Forelimb muscle (tissue), 1 donor: ENCODE measurements at places on chromosomes 7 and 10.

DNA sequence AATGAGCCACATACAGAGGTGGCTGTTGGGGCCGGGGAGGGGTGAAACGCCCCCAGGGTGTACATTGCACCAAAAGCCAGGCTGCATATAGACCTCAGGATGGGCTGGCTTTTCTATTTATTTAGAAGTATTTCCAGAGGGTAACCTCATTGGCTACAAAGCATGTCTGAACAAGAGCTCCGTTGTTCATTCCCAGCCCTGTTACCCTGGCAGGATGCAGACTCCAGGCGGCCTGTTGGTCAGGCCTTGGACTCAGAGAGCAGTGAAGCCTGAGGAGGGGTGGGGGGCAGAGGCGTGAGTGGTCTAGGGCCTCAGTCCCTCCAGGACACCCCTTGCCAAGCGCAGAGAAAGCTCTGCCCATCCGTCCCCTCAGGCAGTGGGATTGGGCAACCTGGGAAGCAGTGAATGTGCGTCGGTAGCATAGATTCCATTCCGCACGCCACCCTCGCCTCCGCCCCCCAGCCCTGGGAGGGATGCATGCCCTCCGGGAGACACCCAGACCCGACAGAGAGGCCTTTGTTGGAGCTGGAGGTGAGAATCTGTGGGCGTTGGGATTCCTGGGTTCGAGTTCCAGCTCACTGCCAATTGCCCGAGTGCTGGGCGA, 41.9 kb downstream of the TCF7L2 start:
- DNase-seq: no peak

DNA sequence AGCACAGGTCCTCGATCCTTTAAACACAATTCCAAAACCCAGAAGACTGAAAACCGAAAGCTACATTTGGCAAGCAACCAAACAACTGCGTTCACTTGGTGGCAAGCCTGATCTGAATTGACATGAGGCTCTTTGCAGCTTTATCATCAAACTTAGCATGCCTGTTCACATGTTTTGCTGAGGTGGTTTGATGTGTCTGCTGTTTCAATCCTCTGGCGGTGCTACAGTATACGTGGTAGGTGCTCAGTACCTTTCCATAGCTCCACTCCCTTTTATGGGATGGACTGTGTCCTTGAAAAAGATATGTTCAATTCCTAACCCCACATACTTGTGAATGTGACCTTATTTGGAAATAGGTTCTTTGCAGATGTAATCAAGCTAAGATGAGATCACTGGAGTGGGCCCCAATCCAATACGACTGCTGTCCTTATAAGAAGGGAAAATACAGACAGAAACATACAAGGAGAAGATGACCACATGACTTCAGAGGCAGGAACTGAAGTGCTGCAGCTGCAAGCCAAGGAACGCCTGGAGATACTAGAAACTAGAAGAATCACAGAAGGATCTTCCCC, 33.4 kb downstream of the CCDC6 start:
- peak; percentile 31 for DNase-seq

- no peak for DNase-seq
Observed at GRCh38 chr10:114045136-114046086, 1.7 kb downstream of the ADRB1 start.

DNA sequence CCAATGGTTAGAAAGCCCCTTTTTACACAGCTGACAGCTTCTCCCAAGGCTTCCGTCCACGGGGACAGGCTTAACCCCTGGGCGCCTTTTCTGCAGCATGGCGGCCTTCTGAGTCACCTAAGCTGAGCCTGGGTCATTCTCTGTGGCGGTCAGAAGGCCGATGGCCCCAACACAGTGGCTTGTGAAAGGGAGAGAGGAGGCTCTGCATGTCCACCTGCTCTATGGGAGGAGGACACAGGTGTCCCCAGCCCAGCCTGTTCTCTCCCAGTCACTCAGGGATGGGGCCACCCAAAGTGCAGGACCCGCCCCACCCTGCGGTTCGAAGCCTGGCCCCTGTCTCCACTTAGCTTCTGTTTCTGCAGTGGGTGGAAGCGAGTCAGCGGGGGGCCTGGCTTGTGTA, 20.4 kb upstream of the TTYH3 start:
- no peak for DNase-seq

DNA sequence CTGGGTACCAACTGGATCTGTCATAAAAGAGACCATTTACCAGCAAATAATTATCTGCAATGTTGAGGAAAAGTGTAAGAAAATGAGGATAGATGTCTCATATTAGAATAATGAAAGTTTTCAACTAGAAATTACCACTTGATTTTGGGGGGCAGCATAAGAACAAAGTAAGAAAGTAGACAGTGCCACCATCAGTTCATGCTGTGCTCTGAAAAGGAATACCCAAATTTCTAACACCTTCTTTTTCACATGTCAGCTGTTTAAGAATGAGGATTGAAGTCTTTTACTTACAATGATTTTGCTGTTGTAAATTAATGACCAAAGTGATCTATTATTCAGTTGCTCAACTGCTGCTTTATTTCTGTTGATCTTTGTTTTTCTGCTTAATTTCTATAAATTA, 578.3 kb downstream of the ETV1 start:
- no peak for DNase-seq

GRCh38 chr7:37273891-37274290, 174.8 kb downstream of the ELMO1 start:
- no peak for DNase-seq

- DNase-seq: no peak
Observed at GRCh38 chr7:139618482-139619366, 95.2 kb downstream of the CLEC2L start.

DNA sequence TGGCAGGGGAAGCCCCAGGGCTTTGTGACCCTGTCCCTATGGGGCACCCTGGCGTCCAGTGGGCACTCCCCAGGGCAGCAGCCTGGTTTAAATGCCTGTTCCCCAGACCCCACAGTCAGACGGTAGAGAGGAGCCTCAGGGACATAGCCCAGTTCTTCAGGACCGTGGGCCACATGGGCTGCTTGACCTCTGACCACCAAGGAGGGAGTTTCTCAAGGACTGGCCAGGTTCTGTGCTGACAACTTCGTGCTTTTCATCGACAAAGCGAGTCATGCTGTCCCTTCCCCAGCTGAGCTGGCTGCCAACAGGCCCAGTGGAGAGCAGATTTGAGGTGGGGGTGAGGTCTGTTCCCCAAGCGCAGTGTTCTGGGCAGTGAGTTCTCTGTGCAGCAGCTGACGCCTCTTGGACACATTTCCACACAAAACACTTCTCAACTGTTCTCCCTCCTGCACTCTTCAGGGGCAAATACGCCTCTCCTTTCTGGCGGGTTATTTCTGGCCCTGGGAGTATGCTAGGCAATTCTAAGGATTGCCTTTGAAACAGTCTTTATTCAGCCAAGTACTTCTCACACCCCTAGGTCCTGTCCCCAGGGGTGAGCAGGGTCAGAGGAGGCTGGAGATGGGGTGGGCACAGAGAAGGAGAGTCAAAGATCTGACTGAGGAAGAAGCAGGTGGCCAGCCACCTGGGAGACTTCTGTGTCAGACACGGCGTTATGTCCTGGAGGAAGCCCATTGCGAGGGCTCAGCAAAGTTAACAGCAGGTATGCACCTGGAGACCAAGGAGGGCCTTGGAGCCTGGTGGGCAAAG, 57.3 kb upstream of the CAMK2B start:
- no peak for DNase-seq

DNA sequence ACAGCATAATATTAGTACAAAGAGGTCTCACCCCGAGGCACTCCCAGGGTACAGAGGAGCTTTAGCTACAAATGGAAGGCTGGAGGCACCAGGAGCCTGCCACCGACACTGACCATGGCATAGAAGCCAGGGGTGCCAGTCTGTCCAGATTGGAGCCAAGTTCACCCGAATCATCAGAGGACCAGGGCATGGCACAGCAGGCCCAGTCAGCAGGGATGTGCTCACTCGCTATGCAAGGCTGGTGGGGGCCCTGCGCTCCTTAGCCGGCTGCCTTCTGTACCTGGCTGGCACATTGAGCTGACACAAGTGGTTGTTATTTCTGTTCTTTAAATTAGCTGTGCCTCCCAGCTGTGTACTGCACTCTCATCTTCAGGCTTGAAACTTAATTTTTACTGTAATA, 149.3 kb downstream of the TCERG1L start:
- DNase-seq: no peak

GRCh38 chr10:91587710-91588638, 44.9 kb downstream of the PPP1R3C start:
- no peak for DNase-seq

DNA sequence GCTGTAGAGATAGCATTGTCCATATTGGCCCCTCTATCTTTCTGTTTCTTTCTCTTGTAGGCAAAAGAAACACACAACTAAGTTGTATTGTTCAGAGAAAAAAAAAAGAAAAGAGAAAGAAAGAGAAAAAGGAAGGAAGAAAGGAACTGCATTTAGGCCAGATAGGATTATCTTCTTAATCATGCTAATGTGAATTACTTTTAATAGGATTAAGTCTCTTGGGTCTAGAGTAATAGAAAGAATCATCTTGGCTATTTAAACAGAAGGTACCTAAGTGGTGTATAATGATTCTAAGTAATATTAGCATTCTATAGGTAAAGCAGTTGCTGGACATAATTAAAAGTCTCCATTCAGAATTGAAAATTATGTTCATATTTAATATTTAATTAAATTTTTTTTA, 42.2 kb downstream of the GPR85 start:
- no peak for DNase-seq

DNA sequence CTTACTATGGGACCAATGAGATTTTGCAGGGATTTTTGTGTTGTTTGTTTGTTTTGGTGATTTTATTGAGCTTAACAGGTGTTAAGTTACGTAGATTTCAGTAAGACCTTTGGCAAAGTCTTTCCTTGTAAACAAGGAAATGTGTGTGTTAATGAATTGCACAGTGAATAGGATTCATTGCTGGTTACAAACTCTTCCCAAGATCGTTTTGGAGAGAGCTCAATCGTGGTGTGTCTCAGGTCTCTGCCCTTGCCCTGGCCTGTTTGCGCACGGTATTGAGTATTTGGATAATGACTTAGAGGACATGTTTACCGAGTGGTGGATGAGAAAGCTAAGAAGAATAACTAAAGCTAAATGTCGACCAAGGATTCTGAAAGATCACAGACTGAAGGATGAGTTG, 41.9 kb downstream of the PRPF18 start:
- no peak for DNase-seq

- no peak for DNase-seq
Observed at GRCh38 chr7:138885383-138886147, 87.6 kb upstream of the ATP6V0A4 start.

- no peak for DNase-seq
Observed at GRCh38 chr7:20173828-20174227, 43.4 kb downstream of the MACC1 start.

DNA sequence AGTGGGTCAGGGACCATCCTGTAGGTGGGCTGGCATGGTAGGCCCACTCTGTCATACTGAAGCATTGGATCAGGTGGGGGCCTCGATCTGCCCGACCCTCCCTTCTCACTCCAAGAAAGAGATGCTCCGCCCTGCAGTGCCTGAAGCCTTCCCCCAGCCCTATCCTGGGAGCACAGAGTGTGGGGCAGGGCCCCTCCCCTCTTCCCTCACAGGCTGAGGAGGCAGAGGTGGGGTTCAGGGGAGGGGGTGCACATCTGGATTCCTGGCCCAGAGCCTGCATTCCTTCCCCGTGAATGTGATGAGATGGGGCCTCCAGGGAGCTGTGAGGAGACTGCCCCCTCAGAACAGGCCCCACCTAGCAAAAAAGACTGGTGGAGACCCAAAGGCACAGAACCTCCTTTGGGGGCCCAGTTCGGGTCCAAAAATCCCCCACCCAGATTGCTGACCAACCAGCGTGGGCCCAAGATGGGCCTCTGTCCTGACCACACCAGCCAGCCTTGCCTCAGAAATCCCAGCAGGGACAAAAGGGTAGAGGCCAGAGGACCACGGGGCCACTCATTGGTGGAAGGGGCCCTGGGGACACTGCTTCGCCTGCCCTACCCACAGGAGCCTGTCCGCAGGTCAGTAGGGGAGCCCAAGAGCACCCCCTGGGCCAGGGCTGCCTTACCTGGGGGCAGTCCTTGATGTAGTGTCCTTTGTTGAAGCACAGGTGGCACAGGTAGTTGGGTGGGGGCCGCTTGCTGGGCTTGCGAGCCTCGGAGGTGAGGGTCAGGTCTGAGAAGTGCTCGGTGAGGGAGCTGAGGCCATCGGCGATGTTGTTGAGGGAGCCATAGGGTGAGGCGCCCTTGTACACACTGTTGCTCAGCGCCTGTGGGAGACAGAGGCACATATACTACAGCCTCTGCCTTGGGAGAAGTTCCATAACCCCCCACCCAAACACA, 13.3 kb downstream of the ZCCHC24 start:
- DNase-seq: no peak

GRCh38 chr7:142389544-142389943, 131.7 kb upstream of the PRSS58 start:
- no peak for DNase-seq

GRCh38 chr7:56538541-56539429, 422.6 kb upstream of the NUPR2 start:
- DNase-seq: no peak

GRCh38 chr7:7103343-7104313, 78.7 kb upstream of the C1GALT1 start:
- peak; percentile 47 for DNase-seq
